ENCODE measurements at places on chromosomes 4 and X.

DNA sequence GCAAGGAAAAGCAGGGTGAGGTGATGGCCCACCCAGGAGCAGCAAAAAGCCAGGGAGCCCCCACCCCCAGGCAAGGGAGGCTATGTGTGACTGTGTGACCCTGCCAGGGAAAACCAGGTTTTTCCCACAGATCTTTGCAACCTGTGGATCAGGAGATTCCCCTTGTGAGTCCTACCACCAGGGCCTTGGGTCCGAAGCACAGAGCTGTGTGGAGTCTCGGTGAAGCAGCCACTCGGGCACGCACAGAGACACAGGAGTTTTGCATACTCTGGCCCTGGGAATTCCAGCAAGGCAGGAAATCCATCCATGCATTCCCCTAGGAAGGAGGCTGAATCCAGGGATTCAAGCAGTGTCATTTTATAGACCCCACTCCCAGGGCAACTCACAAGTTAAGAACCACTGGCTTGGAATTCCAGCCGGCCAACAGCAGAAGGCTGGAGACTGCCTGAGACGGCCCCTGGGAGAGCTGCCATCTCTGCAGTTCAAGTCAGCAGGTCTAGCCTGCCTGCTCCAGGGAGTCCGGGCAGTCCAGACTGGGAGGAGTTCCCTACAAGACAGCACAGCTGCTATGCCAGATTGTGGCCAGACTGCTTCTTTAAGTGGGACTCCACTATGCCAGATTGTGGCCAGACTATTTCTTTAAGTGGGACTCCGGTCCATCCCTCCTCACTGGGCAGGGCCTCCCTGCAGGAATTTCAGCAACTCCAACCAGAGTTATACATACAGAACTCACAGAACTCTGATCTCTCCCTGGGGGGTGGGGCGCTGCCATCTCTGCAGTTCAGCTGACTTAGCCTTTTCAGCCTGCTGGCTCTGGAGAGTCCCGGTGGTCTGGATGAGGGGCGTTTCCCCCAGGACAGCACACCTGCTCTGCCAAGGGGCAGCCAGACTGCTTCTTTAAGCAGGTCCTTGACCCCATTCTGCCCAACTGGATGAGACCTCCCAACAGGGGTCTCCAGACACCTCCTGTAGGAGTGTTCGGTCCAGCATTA, 85.1 kb upstream of the ADAD1 start:
- no peak for DNase-seq

GRCh38 chr4:94577136-94577535, 125.4 kb downstream of the PDLIM5 start:
- no peak for DNase-seq

DNA sequence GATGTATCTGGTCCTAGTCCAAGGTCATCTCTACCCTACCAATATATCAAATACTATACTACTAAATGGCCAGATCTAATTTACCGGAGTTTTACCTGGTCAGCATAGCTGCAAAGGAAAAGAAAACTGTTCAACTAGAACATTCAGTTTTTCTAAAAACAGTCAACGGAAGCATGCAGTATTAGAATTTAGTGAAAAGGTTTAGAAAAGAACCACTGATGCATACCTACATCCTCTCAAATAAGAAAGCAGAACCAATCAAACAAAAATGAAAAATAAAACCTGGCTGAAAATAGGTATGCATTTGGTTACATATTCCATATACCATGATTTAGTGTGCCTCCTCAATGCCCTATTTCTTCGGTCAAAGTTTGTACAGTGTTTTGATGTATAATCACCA, 140.0 kb downstream of the CHM start:
- no peak for DNase-seq

DNA sequence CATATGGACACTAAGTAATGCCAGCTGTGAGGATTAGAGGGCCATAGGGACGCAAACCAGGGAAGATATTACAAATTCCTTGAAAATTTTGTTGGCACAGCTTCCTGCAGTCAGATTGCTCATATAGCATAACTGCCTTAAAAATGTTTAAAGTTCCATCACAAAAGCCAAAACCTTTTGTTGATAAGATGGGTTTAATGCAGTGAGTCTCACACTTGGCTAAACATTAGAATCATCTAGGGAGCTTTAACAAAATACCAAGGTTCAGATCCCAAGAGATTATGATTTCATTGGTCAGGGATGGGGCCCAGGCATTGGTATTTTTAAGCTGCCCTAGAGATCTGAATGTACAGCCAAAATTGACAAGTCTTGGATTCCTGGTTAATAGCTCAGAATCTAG, 376.5 kb upstream of the MAD2L1 start:
- no peak for DNase-seq

DNA sequence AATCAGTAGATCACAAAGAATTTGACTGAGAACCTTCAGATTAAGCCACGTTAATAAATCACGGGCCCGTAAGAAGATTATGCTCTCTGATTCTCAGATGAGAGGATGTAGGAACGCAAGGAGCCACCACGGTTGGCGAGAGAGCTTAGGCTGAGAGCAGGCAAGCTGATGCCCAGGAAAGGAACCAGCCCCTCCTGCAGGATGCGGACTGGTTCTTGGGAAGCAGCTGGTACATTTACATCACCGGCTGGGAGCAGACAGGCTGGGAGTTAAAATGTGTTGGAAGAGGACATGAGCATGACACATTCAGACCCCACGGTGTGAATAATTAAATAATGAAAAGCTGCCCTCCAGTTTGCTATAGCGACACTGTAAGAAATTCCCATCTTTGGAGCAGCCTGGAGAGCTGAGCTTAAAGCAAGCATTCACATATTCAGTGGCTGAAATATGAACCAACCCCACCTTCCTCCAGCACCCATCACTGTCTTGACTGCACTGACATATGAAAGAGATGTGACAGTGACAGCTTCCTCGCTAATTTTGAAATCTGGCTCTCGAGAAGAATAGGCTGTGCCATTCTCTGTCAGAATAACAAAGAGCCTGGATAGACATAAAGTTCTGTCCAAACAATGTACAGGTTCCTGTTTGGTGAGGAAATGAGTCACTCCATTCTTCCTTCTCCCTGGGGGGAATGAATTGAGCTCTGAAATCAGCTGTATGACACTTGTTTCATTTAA, 33.1 kb downstream of the LNX1 start:
- no peak for DNase-seq

- DNase-seq, result no peak
Measured at GRCh38 chr4:95546866-95547714, 1.7 kb downstream of the UNC5C start.

DNA sequence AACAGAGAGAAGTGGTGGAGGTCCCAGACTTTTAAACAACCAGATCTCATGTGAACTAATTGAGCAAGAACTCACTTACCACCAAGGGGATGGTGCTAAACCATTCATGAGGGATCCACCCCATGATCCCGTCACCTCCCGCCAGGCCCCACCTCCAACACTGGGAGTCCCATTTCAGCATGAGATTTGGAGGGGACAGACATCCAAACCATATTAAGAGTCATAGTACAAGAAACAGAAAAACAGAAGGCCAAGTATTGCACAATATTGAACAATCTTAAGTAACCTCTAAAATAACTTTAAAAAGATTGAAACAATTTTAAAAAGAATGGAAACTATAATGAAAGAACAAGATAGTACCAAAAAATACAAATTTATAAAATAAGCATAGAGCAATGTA, 110.0 kb downstream of the CBR4 start:
- DNase-seq, result no peak

DNA sequence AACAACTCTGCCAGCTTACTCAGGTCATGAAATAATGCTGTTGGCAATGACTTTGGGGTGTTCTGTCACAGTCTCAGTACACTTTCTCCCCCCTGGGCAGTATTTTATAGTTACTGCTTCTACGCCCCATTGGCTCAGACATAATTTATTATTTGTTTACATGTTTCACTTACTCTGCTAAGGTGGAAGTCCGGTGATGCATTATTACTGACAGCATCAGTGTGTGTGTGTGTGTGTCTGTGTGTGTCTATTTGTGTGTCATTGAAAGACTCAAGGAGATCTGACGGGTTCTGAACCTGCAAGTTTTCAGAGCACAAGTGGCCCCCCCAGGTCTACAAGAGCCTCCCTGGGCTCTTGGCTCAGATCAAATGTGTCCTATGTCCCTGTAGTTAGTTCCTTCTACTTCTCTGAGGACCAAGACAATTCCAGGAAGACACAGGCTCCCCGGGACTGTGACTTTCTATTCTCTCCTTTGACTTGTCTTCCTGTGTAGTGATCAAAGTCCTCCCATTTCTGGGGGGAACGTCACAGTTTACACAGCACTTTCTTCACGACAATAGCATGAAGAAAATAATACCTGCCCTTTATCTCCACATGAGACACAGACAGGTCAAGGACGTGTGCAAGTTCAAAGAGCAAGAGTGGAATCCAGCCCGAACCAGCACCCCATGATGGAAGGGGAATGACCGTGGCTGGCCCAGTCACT, 283.7 kb upstream of the GATB start:
- DNase-seq, result no peak

DNA sequence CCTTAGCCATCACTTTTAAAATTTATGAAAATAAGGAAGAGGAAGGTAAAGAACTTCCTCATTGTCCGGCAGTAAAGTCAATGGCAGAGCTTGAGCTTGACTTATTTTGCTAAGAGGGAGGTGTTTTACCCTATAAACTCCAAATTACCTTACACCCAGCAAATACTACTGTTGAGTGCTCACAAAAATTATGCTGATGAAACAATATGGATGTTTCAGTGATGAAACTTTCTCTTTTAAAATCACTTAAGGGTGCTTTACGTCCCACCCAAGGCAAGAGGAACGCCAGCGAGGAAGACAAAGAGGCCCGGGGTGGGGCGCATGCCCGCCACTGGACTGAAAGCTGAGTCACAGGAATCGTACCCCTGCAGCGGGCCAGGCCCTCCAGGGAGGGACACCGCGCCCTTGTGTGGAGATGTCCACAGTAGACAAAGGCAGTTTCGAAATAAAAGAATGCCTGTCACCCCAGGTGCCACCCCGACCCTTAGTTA, 560 bp upstream of the TMSB4X start:
- DNase-seq, result no peak

DNA sequence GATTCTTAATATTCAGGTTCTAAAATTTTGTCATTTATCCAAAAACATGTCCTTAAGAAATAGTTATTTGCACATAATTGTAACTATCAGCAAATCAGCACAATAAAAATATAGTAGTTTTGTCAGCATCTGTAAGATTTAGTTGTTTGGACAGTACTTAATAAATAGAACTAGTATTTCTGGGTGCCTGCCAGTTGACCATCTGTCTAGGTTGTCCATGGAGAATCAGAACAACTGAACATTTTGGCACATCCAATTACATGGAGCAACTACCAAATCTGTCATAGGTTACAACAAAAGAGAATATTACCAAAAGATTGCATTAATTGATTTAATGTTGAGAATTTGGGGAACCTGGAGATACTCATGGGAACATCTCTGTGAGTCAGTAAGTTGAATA, 305.5 kb upstream of the TACR3 start:
- DNase-seq, result no peak

- DNase-seq, result no peak
Measured at GRCh38 chr4:163523791-163524365, 29.4 kb downstream of the TMA16 start.

GRCh38 chrX:153700967-153701366, 13.2 kb downstream of the SLC6A8 start:
- DNase-seq, result no peak

GRCh38 chrX:39953879-39954278, 143.9 kb downstream of the BCOR start:
- DNase-seq, result no peak

GRCh38 chr4:186708554-186708953, 15.1 kb downstream of the FAT1 start:
- DNase-seq, result no peak

DNA sequence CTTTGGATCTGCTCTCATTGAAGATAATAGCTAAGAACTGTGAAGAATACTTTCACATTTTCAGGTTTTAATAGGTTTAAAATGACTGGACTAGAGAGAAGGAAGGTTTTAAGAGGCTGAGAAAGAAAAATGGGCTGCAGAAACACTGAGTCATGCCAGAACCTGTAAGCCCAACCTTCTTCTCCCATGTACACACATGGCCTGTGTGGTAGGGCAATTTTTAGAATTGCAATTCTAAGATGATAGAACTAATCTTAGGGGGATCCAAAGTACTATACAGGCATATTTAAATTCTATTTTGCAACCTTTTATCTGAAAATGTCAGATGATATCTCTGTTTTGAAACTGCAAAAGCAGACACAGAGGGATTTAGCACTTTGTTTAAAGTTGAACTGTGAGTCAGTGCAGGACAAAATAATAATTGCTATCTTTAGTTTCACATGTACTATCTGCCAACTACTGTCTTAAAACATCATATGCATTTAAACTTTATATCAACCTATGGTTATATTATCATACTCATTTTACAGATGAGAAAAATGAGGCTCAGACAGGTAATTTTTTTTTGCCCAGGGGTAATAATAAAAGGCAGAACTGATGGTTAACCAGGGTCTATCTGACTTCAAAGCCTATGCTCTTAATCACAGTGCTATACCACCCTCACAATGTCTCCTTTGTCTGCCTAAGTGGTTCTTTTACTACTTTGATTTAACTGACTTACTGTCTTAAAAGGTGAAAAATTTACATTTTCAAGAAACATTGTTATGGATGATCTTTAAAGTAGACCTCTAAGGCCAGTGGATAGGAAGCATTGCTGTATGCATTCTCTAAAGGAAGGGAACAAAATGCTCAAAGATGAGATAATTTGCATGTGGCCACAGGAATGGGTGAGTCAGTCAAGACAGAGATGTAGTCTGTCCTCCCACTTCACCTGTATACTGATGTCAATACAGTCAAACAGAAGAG, 4.3 kb downstream of the TMPRSS11E start:
- no peak for DNase-seq

Data from T-helper 22 cell (primary cell).